Fibroblast of lung (primary cell): ENCODE measurements at places on chromosomes 11 and 22. TPM values are rescaled to one million over a fixed set of nuclear protein-coding genes. Genes with fewer than 3 reads are reported as not detected.

Gene MS4A15
- total RNA-seq: not detected in 2 replicates

DNA sequence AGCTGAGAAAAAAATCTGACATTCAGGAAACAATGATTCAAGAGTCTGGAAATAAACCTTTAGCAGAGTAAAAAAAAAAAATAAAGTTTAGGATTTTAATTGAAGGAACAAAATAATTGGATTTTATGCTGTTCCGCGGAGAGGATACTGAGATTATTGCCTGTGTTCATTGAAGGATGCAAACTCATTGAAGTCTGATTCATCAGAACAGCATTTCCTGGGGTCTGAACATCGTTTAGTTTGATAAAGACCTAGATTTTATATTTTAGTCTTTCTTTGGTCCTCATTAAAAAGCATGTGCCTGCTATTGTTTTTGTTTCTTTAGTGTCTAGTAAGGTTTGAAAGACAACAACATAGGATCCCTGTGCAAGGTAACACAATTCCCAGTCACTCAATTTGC, 4.5 kb downstream of the TLCD5 start:
- no peak overlapping the region for H3K4me3 ChIP-seq
- peaks cover 7% of the 10 kb centered on the region for H3K36me3 ChIP-seq
- no peak overlapping the region for H3K27ac ChIP-seq
- H3K4me1 ChIP-seq: peaks cover 34% of the 10 kb centered on the region

DNA sequence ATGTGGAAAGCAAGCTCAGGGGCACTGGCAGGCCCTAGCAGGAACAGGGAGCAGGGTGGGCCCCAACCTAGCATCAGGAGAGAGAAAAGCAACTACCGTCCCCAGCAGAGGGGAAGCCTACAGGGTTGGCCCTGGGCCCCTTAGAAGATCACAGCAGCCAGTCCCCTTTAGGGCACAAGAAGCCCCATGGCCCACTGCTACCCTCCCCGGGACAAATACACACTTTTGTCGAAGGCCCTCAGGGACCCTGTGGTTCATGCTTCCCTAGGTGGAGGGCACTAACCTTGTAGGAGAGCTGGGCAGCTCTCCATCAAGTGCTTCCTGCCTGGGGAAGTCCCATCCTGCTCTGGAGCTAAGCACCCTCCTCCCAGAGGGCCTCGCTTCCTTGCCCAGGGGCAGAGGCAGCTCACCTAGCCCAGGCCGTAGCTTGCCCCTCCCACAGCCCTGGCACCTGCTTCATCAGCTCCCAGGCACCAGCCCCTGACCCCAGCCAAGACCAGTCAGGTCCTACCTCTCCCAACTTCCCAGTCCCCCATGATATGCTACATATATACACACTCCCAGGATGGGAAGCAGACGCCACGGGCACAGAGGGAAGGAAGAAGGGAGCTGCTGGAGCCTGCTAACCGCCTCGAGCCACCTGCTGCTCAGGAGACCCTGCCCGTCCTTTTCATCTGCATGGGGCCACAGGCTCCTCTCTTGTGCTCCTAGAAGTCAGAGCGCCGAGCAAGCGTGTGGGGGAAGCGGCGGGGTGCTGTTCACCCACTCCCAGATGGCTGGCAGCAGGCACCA, 20.1 kb downstream of the SUN2 start:
- H3K4me1 ChIP-seq: peaks cover 7% of the 10 kb centered on the region
- H3K36me3 ChIP-seq: peaks cover 49% of the 10 kb centered on the region
- H3K4me3 ChIP-seq: no peak overlapping the region
- H3K27ac ChIP-seq: no peak overlapping the region
- no peaks in the 10 kb centered on the region for H3K27me3 ChIP-seq

- peaks cover 2% of the 10 kb centered on the region for H3K4me1 ChIP-seq
- peaks cover 17% of the 10 kb centered on the region for H3K27me3 ChIP-seq
- DNase-seq: peak; percentile 36
- H3K4me3 ChIP-seq: no peak overlapping the region
- H3K27ac ChIP-seq: no peak overlapping the region
These were observed 5.0 kb upstream of the DGKZ start for GRCh38 chr11:46342239-46342638.

DNA sequence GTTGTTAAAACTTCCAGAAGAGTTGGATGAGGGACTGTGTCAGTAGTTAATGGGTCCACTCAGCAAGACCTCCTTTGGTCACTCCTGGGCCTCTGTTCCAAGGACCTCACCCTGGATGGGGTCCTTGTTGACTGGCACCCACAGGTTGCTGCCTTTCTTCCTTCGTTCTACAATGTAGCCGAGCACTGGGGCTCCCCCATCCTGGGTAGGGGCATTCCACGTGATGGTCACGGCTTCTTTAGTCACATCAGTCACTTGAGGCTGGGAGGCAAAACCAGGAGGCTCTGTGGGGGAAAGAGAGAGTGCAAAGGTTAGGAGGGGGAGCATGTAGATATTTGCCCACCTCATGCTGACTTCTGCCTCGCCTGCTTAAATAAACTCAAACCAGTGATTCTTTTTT, 12.0 kb downstream of the TMEM86A start:
- no peaks in the 10 kb centered on the region for H3K36me3 ChIP-seq
- no peak for DNase-seq
- peaks cover 19% of the 10 kb centered on the region for H3K27me3 ChIP-seq
- H3K4me3 ChIP-seq: no peak overlapping the region

DNA sequence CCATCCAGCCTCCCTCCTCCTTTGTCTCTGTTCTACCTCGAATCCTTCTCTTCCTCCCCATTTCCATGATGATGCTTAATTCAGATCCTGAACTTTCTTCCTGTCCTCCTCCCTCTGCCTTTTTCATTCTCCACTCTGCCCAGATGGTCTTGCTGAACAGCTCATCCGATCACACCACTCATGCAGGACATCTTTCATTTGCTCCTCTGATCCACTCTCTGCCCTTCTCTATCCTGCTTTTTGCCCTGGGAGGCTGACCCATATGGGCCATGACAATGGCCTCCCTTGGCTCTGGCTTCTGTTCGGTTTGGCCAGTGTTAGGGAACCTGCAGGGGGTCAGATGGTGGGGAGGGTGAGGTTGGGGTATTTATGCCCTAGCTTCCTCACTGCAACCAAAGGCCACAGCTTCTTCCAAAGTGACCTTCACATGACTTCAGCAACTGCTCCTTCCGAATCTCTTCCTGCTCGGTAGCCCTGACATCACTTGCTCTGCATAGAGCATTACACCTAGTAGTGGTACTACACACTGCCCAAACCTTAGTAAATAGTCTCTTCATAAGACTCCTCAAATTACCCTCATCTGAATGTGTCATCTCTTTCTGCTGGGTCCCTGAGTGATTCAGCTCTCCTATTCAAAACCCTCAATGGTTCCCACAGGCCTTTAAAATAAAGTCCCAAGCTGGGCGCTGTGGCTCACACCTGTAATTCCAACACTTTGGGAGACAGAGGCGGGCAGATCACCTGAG, 32.7 kb upstream of the MICAL2 start:
- DNase-seq: peak; percentile 32
- H3K36me3 ChIP-seq: no peaks in the 10 kb centered on the region
- no peaks in the 10 kb centered on the region for H3K27me3 ChIP-seq
- peaks cover 28% of the 10 kb centered on the region for H3K4me1 ChIP-seq

- no peak within 1 kb of the TSS for H3K27ac ChIP-seq
- peaks cover 74% of the 10 kb centered on the region for H3K27me3 ChIP-seq
- H3K36me3 ChIP-seq: no peaks in the 10 kb centered on the region
- no peak within 1 kb of the TSS for H3K4me3 ChIP-seq
These were observed at the start of gene BSX for GRCh38 chr11:122981388-122982264. Gene BSX (minus strand): TSS chr11:122981834. CDS start chr11:122981671, 163 bp downstream.

DNA sequence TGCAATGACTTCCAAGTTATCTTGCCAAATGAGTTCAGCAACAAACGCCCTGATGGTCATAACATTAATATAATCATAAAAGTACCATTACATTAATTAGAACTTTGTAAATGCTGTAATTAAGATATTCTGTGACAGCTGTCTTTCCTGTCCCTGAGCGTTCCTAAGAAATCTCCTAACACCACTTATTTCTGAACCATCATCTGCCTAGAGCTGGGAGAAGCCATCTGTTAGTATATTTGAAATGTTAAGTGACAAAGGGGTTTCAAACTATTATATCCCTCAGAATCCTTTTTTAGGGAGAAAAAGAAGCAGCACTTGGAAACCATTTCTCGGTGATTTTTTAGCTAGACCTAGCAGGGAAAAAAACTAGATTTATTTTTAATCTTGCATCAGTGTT, 657.5 kb downstream of the FAM181B start:
- H3K27me3 ChIP-seq: no peaks in the 10 kb centered on the region
- H3K27ac ChIP-seq: no peak overlapping the region
- H3K4me1 ChIP-seq: no peaks in the 10 kb centered on the region
- H3K36me3 ChIP-seq: no peaks in the 10 kb centered on the region

GRCh38 chr11:61023966-61024295, 52.5 kb downstream of the CD6 start:
- peaks cover 9% of the 10 kb centered on the region for H3K27me3 ChIP-seq
- H3K4me3 ChIP-seq: no peak overlapping the region
- no peak overlapping the region for H3K27ac ChIP-seq
- H3K4me1 ChIP-seq: no peaks in the 10 kb centered on the region
- H3K36me3 ChIP-seq: no peaks in the 10 kb centered on the region
- DNase-seq: no peak

- H3K4me3 ChIP-seq: no peak overlapping the region
- no peak overlapping the region for H3K27ac ChIP-seq
- DNase-seq: no peak
- no peaks in the 10 kb centered on the region for H3K27me3 ChIP-seq
- no peaks in the 10 kb centered on the region for H3K36me3 ChIP-seq
- peaks cover 22% of the 10 kb centered on the region for H3K4me1 ChIP-seq
These were observed 19.4 kb upstream of the ACCSL start for GRCh38 chr11:44028401-44028800.

GRCh38 chr11:83011333-83012167, 60.1 kb downstream of the RAB30 start:
- no peak overlapping the region for H3K27ac ChIP-seq
- peaks cover 10% of the 10 kb centered on the region for H3K4me1 ChIP-seq

GRCh38 chr11:128285321-128285720, 302.0 kb downstream of the ETS1 start:
- H3K4me3 ChIP-seq: no peak overlapping the region
- H3K4me1 ChIP-seq: peaks cover under 1% of the 10 kb centered on the region
- no peak for DNase-seq
- H3K27ac ChIP-seq: no peak overlapping the region
